ENCODE measurements at places on chromosomes 7 and 10.

GRCh38 chr10:32618482-32618881, 172.5 kb downstream of the CCDC7 start:
- DNase-seq, result no peak

GRCh38 chr10:113681533-113682470, 2.1 kb downstream of the CASP7 start:
- DNase-seq, result peak; percentile 46

GRCh38 chr10:123746061-123746460, 79.9 kb downstream of the GPR26 start:
- no peak for DNase-seq

DNA sequence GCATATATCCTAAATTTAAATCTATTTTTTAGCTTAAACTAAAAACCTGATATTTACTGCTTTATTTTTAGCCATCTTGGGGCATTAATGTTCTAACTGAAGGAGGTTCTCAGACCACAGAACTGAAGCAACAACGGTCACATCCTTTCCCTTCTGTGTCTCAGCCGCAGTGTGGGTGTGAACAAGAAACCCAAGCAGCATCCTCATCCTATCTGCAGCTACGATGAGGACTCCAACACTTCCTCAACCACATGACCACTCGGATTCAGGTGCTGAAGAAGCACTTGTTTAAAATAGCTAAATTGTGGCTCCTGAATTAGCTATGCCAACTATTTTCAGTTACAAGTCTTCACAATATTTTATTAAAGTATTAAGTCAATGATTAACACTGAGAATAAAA, 5.3 kb downstream of the ESYT2 start:
- DNase-seq, result peak; percentile 67

DNA sequence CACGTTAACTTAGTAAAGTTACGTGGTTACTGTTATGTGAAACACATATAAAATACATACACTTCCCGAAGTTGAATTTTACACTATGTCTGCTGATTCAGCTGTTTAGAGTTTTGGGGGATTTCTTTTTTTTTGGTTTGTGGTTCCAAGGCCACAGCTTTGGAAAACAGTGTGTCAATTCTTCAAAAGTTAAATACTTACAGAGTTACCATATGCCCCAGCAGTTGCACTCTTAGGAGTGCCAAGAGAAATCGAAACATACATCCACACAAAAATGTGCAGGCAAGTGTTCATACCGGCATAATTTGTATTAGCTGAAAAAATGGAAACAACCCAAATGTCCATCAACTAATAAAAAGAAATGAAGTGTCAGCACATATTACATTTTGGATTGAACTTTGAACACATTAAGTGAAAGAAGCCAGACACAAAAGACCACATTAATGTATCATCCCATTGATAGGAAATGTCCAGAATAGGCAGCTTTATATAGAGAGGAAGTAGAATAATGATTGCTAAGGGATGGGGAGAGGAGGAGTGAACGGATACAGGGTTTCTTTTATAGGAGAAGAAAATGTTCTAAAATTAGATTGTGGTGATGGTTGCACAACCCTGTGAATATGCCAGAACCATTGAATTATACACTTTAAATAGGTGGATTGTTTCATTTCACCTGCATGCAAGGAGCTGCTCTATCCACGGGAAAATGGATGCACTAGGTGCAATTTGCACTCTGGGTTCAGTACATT, 17.6 kb downstream of the APBB1IP start:
- no peak for DNase-seq
